ENCODE measurements at places on chromosomes 4 and X. TPM values are rescaled to one million over a fixed set of nuclear protein-coding genes. Genes with fewer than 3 reads are reported as not detected.

TCEAL1 gene
- total RNA-seq: 11.3 TPM

LCORL gene
- total RNA-seq: 17.5 TPM

DKC1 gene
- total RNA-seq: 43.0 TPM

SYTL4 gene
- total RNA-seq: 5.5 TPM

PCDH7 gene
- 20.2 TPM for total RNA-seq

ABRAXAS1 gene
- total RNA-seq: 3.1 TPM

TMEM184C gene
- total RNA-seq: 22.3 TPM

PPEF2 gene
- total RNA-seq: not detected

NPY1R gene
- not detected for total RNA-seq

HAND2 gene
- 1.3 TPM for total RNA-seq

AWAT2 gene
- not detected for total RNA-seq

PHEX gene
- total RNA-seq: 0.44 TPM

PARM1 gene
- 10.3 TPM for total RNA-seq

HPGD gene
- 36.0 TPM for total RNA-seq

TMEM31 gene
- total RNA-seq: not detected

WNK3 gene
- total RNA-seq: 0.61 TPM

ATP2B3 gene
- total RNA-seq: not detected

CENPVL3 gene
- total RNA-seq: not detected

ARFIP1 gene
- 21.7 TPM for total RNA-seq

ZIC3 gene
- total RNA-seq: not detected

CXorf51B gene
- total RNA-seq: not detected

PLS3 gene
- total RNA-seq: 148 TPM

ZBTB49 gene
- 4.6 TPM for total RNA-seq

RPA4 gene
- 1.6 TPM for total RNA-seq

TMEM154 gene
- total RNA-seq: 41.2 TPM

TMPRSS11D gene
- total RNA-seq: 161 TPM

SPATA4 gene
- not detected for total RNA-seq

USP17L19 gene
- total RNA-seq: not detected

NAT8L gene
- total RNA-seq: not detected

SHISA3 gene
- 0.64 TPM for total RNA-seq

STEEP1 gene
- total RNA-seq: 17.1 TPM

PRDM8 gene
- 1.8 TPM for total RNA-seq

CDX4 gene
- not detected for total RNA-seq

TAF7L gene
- total RNA-seq: not detected

COL4A6 gene
- total RNA-seq: 2.8 TPM
